ENCODE measurements at places on chromosomes 5 and 9. TPM values are rescaled to one million over a fixed set of nuclear protein-coding genes. Genes with fewer than 3 reads are reported as not detected.

- DNase-seq: no peak
- no peaks in the 10 kb centered on the region for H3K4me1 ChIP-seq
- no peak overlapping the region for H3K4me3 ChIP-seq
- H3K27me3 ChIP-seq: no peaks in the 10 kb centered on the region
These were observed 235.9 kb downstream of the FER start for GRCh38 chr5:108983461-108984092.

DNA sequence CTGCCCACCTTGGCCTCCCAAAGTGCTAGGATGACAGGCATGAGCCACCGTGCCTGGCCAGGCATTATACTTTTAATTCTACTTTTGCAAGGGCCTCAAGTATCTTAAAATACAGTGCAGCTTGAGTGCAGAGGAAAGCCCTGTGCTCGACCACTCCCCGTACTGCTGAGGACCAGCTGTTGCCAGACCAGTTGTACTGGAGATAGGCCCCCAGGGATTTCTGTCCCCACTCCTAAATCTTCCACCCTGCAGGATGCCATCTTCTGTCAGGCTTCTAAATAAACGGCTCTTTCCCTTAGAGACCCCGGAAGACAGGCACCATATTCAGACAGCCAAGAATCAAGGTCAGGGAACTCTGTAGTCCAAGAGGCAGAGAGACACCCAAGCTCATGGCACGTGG is 16.6 kb upstream of the PSMD5 start:
- DNase-seq: no peak
- no peak overlapping the region for H3K4me3 ChIP-seq
- no peaks in the 10 kb centered on the region for H3K27me3 ChIP-seq
- no peak overlapping the region for H3K27ac ChIP-seq

DNA sequence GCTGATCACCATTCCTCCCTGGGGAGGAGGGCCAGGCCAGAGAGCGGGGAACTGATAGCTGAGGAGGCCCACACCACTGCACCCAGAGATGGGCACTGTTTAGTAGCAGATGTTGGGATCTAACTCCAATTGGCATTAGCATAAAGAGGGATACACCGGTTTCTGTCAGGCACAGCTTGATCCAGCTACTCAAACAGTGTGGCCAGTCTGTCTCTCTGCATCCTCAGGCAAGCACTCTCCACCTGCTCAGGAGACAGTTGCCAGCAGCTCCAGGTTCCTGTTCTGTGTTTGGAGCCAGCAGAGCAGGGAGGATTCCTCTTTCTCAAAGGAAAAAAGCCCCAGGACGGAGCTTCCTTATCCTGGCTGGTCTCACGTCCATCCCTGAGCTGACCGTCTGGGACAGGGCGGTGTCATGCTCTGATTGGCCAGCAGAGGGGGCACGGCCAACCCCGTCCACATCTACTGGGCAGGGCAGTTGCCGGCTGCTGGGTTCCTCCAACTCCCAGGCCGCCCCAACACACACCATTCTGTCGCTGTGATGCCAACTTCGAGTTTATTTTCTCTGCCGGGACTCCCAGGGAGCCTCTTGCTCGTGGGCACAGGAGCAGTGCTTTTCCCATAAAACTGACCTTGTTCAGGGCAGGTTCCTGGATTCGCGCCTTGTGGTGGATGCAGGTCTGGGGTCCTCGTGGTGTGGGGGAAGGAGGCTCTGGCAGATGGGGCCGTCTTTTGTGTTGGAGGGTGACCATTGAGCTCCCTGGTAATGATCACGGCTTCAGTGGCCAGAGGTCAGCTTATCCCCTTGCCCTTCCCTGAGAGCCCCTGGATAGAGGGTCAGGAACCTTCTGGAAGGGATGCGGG is 47.9 kb downstream of the COL5A1 start:
- H3K36me3 ChIP-seq: no peaks in the 10 kb centered on the region
- H3K27ac ChIP-seq: peak overlapping the region; percentile 18
- DNase-seq: peak; percentile 89

- H3K36me3 ChIP-seq: no peaks in the 10 kb centered on the region
- H3K4me1 ChIP-seq: no peaks in the 10 kb centered on the region
- no peak overlapping the region for H3K27ac ChIP-seq
- no peaks in the 10 kb centered on the region for H3K27me3 ChIP-seq
- no peak overlapping the region for H3K4me3 ChIP-seq
- no peak for DNase-seq
These were observed 77.4 kb downstream of the SEC61B start for GRCh38 chr9:99299211-99300102.

- H3K4me1 ChIP-seq: no peaks in the 10 kb centered on the region
- DNase-seq: no peak
- H3K27me3 ChIP-seq: no peaks in the 10 kb centered on the region
- no peaks in the 10 kb centered on the region for H3K36me3 ChIP-seq
- no peak overlapping the region for H3K4me3 ChIP-seq
- no peak overlapping the region for H3K27ac ChIP-seq
These were observed 765.3 kb upstream of the GRAMD2B start for GRCh38 chr5:125657936-125658335.

- no peaks in the 10 kb centered on the region for H3K27me3 ChIP-seq
- no peak for DNase-seq
- peak overlapping the region; percentile 71 for H3K27ac ChIP-seq
- peak overlapping the region; percentile 92 for H3K4me3 ChIP-seq
These were observed 941 bp downstream of the EXD3 start for GRCh38 chr9:137421838-137422603.

GRCh38 chr5:168944004-168944403 is 356.9 kb downstream of the SLIT3 start:
- peak overlapping the region; percentile 55 for H3K27ac ChIP-seq
- H3K4me3 ChIP-seq: no peak overlapping the region
- DNase-seq: no peak
- H3K27me3 ChIP-seq: no peaks in the 10 kb centered on the region

GRCh38 chr5:121151534-121151933 is 687.4 kb downstream of the PRR16 start:
- no peak for DNase-seq
- H3K27ac ChIP-seq: no peak overlapping the region
- no peak overlapping the region for H3K4me3 ChIP-seq
- H3K4me1 ChIP-seq: no peaks in the 10 kb centered on the region
- no peaks in the 10 kb centered on the region for H3K27me3 ChIP-seq
- H3K36me3 ChIP-seq: no peaks in the 10 kb centered on the region

GRCh38 chr9:133161547-133161950 is 2.2 kb downstream of the GBGT1 start:
- no peaks in the 10 kb centered on the region for H3K4me1 ChIP-seq
- H3K36me3 ChIP-seq: peaks cover 3% of the 10 kb centered on the region
- no peak for DNase-seq

- H3K27ac ChIP-seq: no peak overlapping the region
- no peaks in the 10 kb centered on the region for H3K27me3 ChIP-seq
- H3K36me3 ChIP-seq: no peaks in the 10 kb centered on the region
- no peaks in the 10 kb centered on the region for H3K4me1 ChIP-seq
- H3K4me3 ChIP-seq: no peak overlapping the region
- DNase-seq: no peak
These were observed 219.8 kb downstream of the ARL15 start for GRCh38 chr5:54090495-54091120.

DNA sequence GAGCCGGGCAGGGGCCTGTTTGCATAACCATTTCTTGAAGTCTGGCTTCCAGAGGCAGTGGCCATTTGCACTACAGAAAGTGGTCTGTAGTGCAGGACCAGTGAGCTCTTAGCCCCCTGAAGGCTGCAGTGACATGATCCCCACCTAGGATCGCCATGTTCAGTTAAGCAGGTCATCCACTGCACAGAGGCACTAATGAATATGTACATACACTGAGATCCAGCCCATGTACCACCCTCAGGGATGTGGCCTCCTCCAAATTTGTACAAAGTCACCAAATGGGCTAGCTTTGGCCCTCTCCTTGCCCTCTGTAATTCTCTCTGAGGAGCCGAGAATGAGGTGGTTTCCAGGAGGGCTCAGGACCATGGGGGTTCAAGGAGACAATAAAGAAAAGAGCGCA is 8.3 kb upstream of the SUSD3 start:
- no peaks in the 10 kb centered on the region for H3K36me3 ChIP-seq
- peaks cover 6% of the 10 kb centered on the region for H3K4me1 ChIP-seq
- DNase-seq: no peak
- no peak overlapping the region for H3K27ac ChIP-seq
- H3K4me3 ChIP-seq: no peak overlapping the region

DNA sequence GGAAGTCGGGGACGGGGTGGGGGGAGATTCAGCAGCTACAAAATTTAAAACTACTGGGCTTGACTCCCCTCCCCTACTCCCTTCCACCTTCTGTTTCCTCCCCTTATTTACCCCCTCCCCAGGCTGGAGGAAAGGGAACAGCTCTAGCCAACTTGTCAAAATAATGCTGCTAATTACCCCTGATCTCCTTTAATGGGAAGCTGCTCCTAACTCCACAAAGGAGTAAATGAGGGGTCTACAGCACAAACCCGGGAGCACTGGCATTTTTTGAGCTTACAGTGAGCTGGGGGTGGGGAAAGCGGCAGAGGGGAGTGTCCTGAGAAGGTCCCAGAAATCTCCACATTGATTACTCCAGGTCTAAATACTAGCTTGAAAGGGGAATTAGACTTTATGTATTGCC is 3.1 kb downstream of the PTCH1 start:
- no peak overlapping the region for H3K4me3 ChIP-seq
- no peaks in the 10 kb centered on the region for H3K27me3 ChIP-seq
- DNase-seq: no peak
- H3K4me1 ChIP-seq: no peaks in the 10 kb centered on the region

DNA sequence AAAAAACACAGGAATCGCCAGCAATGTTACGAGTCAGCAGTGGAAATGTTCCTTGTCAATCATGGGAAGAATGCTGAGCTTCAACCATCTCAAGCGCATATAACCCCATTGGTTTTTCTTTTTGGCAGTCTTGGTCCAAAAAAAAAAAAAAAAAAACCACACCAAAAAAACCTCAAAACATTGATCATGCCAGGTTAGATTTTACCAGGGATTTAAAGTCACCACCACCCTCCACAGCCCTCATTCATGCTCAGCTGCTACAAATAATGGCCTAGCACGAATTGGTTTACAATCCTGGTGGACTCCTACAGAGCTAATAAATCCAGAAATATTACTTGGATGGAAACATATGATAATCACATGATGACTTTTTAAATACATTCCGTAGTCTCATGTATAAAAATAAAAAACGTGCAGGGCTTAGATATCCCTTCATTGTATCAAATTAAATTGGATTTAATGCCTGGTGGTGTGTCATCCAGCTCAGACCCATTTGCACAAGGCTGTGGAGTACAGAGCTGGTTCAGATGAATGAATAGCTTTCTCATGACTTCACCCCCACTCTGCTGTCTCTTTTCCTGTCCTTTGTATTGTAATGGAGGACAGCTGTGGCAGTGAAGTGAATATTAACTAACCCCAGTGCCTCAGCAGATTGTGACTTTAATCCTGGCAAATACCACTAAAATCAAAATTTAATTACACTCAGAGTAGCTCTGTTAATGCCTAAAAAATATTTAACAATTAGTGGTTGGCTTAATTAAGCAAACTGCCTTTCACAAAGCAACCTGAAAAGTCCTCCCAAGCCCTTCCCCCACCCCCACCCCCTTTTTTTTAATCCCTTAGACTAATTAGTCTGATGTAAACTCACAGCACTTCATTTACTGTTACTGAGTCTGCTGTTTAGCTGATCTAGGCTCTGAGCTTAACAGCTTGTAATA is 626.5 kb upstream of the ZNF608 start:
- H3K36me3 ChIP-seq: no peaks in the 10 kb centered on the region
- no peak for DNase-seq
- H3K4me3 ChIP-seq: no peak overlapping the region
- no peaks in the 10 kb centered on the region for H3K4me1 ChIP-seq

DNA sequence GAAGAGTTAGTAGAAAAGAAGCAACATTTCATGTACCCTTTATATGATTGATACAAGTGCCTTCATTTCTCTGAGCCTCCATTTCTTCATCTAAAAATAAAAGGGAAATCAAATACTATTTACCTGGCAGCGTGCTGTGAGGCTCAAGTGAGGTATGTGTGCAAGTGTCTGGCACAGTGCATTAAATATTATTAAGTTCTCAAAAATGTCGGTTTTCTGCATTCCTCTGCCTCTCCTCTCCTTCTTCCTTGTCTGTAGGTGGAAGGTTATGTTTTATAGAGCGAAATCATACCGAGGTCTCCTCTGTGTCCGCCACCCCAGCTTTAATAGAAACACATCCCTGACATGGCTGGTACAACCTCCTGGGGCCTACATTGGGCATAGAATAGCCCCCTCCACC is 93.0 kb downstream of the FGF18 start:
- no peaks in the 10 kb centered on the region for H3K36me3 ChIP-seq
- no peaks in the 10 kb centered on the region for H3K4me1 ChIP-seq
- DNase-seq: no peak
- H3K27ac ChIP-seq: no peak overlapping the region

DNA sequence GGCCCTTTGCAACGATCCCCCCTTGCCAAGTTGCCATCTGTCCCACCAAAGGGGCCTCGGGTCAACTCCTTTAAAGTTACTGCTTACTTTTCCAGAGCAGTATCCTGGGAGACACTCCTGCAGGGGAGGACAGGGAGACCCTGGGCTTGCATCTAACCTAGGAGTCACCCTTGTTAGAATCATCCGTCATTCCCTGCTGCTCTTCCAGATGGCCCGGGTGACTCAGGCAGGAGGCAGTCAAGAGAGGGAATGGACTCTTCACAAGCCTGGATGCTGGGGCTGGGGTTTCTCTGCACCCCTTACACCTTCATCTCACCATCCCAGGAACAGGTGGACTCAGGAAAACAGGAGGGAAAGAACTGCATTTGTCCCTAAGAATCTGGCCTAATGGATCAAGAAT is 175.6 kb downstream of the GABBR2 start:
- DNase-seq: no peak
- no peak overlapping the region for H3K27ac ChIP-seq
- no peak overlapping the region for H3K4me3 ChIP-seq

DNA sequence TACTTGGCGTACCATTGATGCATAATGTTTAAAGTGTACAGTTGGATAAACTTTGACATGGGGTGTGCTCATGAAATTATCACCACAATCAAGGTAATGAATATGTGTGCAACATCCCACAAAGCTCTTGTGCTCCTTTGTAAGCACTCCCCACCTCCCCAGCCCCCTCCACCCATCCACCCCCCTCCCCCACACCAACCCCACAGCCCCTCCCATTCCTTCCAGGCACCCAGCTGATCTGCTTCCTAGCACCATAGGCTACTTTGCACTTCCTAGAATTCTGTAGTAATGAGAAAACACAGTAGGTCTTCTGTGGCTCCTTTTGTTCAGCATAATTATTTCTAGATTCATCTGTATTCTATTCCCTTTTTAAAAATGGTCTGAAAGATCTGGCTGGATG is 24.5 kb downstream of the FGD3 start:
- no peaks in the 10 kb centered on the region for H3K4me1 ChIP-seq
- no peak for DNase-seq
- H3K27ac ChIP-seq: no peak overlapping the region
- no peak overlapping the region for H3K4me3 ChIP-seq

- no peaks in the 10 kb centered on the region for H3K27me3 ChIP-seq
- no peaks in the 10 kb centered on the region for H3K36me3 ChIP-seq
- H3K4me3 ChIP-seq: no peak overlapping the region
- no peak for DNase-seq
- H3K4me1 ChIP-seq: no peaks in the 10 kb centered on the region
- no peak overlapping the region for H3K27ac ChIP-seq
These were observed 133.9 kb upstream of the SPEF2 start for GRCh38 chr5:35483780-35484179.

The OR2K2 gene
- total RNA-seq: not detected

The CARD9 gene
- total RNA-seq: 0.15 TPM

The TRPM6 gene
- total RNA-seq: 0.19 TPM

The RPP25L gene
- total RNA-seq: 29.9 TPM

The PROB1 gene
- total RNA-seq: 15.8 TPM

The ZNF366 gene
- total RNA-seq: 9.0 TPM

The RANBP17 gene
- 1.4 TPM for total RNA-seq
